ENCODE measurements at places on chromosomes 4 and X.

GRCh38 chr4:100483796-100484195 is 34.0 kb downstream of the EMCN start:
- DNase-seq: no peak

DNA sequence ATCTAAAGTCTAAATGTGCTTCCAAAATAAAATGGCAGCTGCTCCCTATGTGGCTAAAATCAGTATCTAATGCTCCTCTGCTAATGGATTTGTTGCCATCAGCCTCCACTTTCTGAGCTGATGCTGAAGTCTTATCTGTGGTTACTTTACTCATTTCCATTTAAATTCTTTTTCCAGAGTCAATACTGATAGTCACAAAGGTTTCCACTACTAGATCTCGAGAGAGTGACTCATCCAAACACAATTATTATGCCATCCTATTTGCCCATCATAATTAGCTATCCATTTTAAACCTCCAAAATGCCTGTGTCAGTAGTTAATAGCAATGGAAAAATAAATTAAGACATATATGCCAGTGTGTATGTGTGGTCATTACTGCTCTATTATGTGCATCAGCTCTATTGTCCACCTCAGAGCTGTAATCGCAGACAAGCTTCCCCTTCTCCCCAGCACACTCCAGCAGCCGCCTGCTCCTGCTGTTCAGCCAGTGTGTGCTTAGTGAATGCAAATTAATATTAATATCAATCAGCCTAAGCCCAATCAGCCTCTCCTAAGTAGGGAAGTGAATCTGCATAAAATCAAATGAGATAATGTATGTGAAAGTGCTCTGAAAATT is 199.8 kb upstream of the ZIC3 start:
- DNase-seq: no peak

DNA sequence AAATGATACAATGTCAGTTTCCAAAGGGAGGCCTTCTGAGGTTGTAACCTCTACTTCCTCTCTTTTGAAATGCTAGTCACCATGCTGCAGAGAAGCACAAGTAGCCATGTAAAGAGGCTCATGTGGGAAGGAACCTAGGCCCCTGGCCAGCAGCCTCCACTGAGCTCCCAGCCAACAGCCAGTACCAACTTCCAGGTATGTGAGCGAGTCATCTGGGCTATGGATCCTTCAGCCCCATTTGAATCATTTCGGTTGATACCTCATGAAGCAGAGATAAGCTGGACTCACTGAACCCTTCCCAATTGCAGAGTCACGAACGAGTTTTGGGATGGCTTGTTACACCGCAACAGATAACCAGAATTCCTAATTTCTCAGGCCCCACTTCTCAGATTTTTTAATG is 187.0 kb upstream of the LDB2 start:
- DNase-seq: no peak

- no peak for DNase-seq
Measured at GRCh38 chrX:41314881-41315280, 19.1 kb upstream of the DDX3X start.

DNA sequence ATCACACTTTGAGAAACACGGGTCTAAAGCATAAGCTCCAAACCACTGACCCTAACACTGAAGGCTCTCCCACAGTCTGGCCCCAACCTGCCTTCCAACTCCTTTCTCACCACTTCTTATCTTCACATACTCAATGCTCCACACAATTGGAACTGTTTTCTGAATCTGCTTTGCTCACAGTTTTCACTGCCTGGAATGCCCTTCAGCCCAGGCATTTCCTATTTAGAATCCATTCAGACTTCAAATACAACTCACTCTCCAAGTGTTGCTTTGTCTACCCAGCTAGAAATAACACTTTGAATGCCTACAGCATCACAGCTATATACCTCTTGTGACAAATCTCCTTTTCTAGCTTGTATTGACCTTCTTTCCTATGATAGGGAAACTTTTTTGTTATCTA is 10.2 kb downstream of the OTUD4 start:
- no peak for DNase-seq

DNA sequence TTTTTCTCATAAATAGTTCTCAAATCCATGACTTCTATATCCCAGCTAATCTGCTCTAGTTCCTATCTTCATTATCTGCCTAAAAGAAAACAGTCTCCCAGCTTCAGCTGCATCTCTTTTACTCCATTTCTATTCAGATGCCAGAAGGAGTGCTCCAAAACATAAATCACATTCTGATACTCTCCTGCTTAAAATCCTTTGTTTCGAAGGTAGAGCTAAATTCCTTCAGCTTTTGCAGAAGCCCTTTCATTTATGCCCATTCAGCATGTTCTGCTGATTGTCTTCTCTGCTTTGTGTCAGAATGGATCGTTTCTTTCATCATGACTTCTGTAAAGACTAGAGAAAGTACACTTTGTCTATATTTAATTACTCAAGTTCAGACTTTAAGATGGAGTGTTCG is 440.1 kb upstream of the SMIM31 start:
- no peak for DNase-seq

- DNase-seq: no peak
Measured at GRCh38 chr4:10872833-10873517, 188.4 kb upstream of the CLNK start.

- no peak for DNase-seq
Measured at GRCh38 chrX:151816934-151817333, 82.4 kb downstream of the CNGA2 start.

DNA sequence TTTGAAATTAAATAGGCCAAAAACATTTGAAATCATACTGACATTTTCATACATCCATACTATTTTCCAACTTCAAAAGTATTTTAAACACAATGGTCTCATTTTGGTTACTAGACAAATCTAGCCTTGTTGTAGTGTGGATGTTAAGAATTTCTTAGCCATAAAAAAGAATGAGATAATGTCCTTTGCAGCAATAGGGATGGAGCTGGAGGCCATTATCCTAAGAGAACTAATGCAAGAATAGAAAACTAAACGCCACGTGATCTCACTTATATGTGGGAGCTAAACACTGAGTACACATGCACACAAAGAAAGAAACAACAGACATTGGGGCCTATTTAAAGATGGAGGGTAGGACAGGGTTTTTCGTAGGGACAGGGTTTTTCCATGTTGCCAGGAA is 153.8 kb downstream of the CCSER1 start:
- DNase-seq: no peak

GRCh38 chr4:125101719-125102118 is 213.0 kb upstream of the FAT4 start:
- DNase-seq: no peak

DNA sequence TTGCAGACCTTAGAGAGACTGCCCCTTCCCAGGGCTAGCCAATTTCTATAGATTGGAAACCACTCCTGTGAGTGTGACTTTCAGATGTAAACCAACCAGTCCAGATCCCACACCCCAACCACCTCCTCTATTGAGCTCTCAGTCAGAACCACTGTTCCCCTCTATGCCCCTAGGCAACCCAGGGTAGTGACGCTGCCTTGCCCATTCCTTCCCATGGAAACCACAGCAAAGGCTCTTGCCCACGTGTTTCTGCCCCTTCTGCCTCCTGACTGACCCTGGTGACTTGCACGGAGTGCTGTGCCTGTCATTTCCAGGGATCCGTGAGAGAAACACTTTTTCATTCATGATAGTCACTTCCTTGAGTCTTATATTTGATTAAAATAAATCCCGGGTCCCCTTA is 32.4 kb downstream of the CYTL1 start:
- DNase-seq: no peak

DNA sequence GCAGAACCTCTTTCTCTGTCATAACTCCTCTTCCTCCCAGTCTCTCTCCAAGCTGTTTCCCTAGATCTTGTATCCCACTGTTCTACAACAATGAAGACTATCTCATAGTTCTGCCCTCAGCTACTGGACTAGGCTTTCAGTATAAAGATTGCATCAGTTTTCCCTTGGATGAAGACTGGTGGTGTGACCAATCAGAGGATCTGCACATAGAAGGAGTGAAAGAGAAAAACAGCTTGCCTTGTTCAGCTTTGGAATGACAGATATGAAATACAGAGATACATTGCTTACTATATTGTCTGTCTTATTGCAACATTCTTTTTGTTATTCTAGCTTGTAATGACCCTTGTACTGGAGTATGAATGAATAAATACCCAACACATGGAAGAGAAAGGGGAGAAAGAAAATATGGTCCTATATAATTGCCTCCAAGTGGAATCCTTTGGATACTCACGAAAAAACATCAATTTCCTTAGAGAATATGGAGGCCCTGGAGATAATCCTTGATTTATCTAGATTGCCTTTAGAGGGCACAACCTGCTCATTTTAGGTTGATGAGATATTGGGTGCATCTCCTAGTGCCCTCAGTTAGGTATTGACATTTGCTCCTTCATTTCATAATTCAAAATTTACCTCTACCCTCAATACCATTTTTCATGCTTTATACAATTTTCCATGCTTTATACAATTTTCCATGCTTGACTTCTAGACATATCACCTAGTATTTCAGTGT is 395.8 kb downstream of the NAF1 start:
- no peak for DNase-seq

DNA sequence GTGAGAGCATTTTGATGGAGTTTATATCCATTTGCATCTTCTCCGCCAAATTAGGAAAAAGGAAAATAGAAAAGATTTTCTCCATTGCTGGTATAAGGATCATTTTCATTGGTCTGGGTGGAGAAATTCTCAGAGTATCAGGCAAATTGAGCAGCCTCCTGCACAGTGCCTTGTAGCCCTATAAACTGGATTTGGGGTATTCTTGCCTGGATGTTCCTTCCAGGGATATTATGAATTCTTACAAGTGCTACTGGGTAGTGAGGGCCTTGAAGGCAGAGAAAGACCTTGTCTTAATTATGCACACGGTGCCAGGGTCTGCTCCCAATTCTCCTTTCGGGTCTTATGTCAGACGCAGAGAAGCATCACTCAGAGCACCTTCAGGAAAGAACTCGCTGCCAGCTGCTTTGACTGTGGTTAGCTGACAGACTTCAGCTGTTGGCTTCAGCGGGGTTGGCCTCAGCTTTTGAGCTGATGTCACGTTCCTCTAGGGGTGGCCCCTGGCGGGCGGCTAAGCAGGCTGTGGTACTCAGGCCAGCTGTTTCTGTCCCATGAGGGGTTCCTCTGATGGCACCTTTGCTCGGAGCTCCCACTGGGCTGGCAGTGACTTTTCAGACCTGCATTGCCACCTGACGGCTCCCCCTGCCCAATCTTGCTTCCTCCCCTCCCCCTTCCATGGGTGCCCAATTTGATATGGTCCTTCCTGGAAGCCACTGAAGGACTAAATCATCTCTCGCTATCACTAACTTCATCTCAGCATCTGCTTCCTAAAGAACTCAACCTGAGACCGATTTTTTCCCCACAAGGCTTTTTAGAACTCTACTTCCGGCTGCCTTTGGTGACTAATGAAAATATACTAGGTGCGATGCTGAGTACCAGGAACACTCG is 519.5 kb downstream of the BCOR start:
- peak; percentile 7 for DNase-seq

- no peak for DNase-seq
Measured at GRCh38 chr4:120814886-120815285, 107.6 kb downstream of the PRDM5 start.

DNA sequence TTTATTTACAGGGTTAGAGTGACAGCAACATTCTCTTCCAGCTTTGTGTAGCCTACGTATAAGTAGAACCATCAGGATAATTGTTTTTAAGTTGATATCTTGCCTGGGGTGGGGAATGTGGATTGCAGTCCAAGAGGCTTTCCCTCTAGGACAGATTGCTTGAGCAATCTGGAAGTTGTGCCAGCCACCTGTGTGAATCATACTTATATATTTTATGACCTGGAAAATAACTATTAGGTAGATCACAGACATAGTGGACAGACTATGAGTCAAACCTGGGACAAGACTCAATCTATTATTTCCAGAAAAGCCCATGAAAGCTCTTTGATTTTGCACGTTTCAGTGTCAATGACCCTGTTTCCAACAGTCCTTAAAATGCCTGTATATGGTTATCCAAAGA is 98.9 kb downstream of the TLL1 start:
- DNase-seq: no peak

- DNase-seq: no peak
Measured at GRCh38 chr4:119898211-119898610, 168.4 kb downstream of the MAD2L1 start.

DNA sequence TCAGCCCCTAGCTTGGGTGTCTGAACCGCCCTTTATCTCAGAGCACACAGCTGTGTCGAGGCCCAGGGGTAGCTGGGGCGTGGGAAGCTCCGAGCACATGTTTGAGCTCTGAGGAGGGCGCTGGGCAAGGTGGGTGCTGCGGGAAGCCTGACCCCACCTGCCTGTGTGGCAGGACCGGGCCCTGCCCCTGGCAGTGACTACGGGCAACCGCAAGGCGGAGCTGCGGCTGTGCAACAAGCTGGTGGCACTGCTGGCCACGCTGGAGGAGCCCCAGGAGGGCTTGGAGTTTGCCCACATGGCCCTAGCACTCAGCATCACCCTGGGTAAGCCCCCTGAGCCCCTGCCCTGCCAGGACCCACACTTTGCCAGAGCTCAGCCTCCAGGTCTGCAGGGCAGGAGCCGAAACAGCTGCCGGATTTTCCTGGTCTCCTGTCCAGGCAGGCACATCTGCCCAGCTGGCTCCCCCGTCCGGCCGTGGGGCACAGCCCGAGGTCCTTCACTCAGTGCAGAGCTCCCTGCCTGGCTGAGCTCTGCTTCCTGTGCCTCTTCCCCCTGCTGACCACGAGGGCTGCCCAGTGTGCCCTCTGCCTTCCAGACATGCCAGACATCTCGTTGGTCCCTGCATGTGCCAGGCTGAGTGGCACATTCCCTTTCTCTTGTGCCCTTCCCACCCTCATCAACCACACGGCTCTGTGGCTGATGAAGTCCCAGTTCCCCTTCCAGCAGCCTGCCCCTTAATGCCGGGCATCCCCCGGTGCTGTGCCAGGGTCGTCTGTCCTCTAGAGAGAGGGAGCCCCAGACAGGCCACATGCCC is 33.2 kb upstream of the HTRA3 start:
- DNase-seq: no peak

DNA sequence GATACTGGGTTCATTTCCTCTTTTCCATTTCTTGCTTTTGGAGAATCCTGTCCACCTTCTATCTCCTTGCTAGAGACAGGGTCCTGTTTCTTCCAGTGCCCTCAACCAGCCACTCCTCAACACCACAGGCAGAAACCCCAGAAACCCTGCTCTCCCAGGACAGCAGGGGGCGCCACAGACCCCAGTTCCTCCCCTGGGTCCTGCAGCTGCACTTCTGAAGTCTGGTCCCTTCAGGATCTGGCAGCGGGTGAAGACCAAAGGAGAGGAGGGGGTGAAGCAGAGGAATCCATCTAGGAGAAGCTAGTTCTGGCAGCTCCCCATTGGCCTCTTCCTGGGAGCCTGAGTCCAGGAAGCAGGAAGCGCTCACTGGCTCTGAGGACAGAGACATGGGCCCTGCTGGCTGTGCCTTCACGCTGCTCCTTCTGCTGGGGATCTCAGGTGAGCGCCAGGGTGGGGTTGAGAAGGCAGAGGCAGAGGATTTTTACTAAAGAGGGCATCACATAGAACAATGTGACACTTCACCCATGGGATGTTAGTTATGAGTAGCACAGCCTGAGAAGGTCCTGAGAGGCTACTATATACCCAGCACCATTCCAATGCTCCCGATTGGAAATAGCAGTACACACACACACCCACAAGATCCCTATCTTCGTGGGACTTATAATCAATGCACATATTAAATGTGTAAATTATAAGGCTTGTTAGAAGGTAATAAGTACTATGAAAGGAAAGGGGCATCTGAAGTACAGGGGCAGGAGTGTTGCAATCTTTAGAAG is at the start of gene PRSS48:
TSS of gene PRSS48 (plus strand) at position 375 of the 776 bp plus-strand sequence. CDS start at position 387, 12 bp downstream.
- peak; percentile 42 for DNase-seq

Measured in suppressor macrophage treated with lipopolysaccharide for 1 hour (primary cell).